Colonic mucosa (tissue), 4 donors: ENCODE measurements at places on chromosomes 12 and 14. TPM values are rescaled to one million over a fixed set of nuclear protein-coding genes. Genes with fewer than 3 reads are reported as not detected.

- no peak for DNase-seq
- peaks cover 30% of the 10 kb centered on the region for H3K27me3 ChIP-seq
- H3K27ac ChIP-seq = no peak within 1 kb of the TSS
- H3K36me3 ChIP-seq = no peaks in the 10 kb centered on the region
- H3K4me3 ChIP-seq = peak within 1 kb of the TSS; percentile 17
Observed at GRCh38 chr14:92323011-92323915, at the start of gene SLC24A4. TSS of gene SLC24A4 (plus strand) at chr14:92323165. CDS start at chr14:92323831, 666 bp downstream.

- H3K4me1 ChIP-seq = no peaks in the 10 kb centered on the region
- no peak overlapping the region for H3K4me3 ChIP-seq
- H3K36me3 ChIP-seq = no peaks in the 10 kb centered on the region
- H3K27me3 ChIP-seq = no peaks in the 10 kb centered on the region
- H3K27ac ChIP-seq = no peak overlapping the region
Observed at GRCh38 chr12:4216187-4216927, 57.2 kb upstream of the CCND2 start.

GRCh38 chr12:56987011-56987410 is 19.3 kb downstream of the ZBTB39 start:
- DNase-seq = no peak
- H3K27me3 ChIP-seq = no peaks in the 10 kb centered on the region
- H3K4me3 ChIP-seq = no peak overlapping the region
- no peaks in the 10 kb centered on the region for H3K36me3 ChIP-seq
- H3K27ac ChIP-seq = no peak overlapping the region
- H3K4me1 ChIP-seq = no peaks in the 10 kb centered on the region

DNA sequence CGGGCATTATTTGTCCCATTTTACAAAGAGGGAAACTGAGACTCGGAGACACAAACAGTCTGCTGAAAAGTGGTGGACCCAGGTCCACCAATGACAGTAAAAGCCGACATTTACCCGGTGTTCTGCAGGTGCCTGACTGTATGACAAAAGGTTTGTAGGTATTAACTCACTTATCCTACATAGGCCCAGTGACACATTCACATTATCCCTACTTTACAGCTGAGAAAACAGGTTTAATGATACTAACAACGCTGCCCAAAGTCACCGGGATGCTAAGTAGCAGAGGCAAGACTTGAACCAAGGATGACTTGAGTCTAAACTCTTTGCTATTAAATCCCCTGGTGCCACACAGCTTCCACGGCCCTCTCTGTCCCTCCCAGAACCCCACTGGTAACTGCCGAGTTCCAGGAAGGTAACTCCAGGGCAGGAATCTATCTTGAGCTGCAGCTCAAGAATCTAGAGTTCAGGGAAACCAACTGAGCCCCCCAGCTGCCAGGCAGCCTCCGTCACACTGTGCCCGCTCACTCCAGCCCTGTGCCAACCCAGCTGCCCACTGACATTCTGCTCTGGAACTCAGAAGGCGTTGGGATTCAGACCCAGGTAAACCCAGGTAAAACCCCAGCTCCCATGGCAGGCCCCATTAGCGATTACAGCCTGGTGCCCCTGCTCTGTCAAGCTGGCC is 33.7 kb downstream of the SYNE3 start:
- H3K36me3 ChIP-seq = no peaks in the 10 kb centered on the region
- no peak for DNase-seq
- H3K27ac ChIP-seq = peak overlapping the region; percentile 48
- peaks cover 17% of the 10 kb centered on the region for H3K4me1 ChIP-seq

DNA sequence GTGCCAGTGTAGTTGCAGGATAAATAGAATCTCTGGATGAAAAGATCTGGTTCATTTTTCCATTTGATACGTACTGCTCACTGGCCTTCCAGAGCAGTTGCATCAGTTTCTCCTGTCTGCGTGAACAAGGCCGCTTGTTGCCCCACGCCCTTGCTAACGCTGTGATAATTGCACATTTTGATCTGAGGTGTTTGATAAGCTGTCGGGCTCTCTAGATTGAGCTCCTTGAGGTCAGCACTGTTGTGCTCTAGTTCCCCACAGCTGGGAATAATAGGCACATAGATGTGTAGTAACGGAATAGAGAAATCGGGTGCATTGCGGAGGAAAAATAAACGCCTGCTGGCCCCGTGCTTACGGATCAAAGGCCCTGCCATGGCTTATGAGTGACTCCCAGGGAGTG is 42.8 kb upstream of the TRAF3 start:
- no peak for DNase-seq
- H3K27ac ChIP-seq = no peak overlapping the region
- H3K4me1 ChIP-seq = no peaks in the 10 kb centered on the region
- H3K27me3 ChIP-seq = no peaks in the 10 kb centered on the region
- no peaks in the 10 kb centered on the region for H3K36me3 ChIP-seq

GRCh38 chr12:121334513-121335343 is 17.5 kb downstream of the ANAPC5 start:
- H3K4me3 ChIP-seq = no peak overlapping the region
- no peak overlapping the region for H3K27ac ChIP-seq
- peak; percentile 27 for DNase-seq
- no peaks in the 10 kb centered on the region for H3K27me3 ChIP-seq

DNA sequence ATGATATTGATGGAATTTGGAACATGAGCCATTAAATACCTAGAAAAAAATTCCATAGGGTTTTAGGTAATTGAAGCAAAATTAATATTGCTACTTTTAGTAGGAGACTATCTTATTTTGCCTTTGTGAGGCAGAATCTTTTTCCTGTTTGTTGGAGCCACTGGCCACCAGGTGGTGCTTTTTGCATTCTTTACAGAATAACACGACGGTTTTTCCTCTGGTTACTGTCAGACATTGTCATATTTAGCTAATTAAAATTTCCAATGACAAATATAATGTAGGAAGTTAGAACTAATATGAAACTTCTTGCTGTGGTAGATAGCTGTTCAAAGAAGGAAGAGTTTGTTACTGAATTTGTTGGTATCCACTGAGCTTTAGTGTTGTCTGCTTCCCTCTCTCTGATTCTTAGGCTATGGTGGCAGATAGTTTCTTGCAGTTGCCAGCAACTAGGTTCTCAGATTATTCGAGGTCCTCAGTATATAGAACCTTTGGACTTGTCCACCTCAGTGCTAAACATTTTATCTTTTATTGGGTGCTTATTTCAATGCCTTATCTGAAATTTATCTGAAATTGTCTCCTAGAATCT is 25.7 kb downstream of the RAB21 start:
- H3K36me3 ChIP-seq = peaks cover 1% of the 10 kb centered on the region
- H3K4me1 ChIP-seq = no peaks in the 10 kb centered on the region
- H3K27me3 ChIP-seq = no peaks in the 10 kb centered on the region

DNA sequence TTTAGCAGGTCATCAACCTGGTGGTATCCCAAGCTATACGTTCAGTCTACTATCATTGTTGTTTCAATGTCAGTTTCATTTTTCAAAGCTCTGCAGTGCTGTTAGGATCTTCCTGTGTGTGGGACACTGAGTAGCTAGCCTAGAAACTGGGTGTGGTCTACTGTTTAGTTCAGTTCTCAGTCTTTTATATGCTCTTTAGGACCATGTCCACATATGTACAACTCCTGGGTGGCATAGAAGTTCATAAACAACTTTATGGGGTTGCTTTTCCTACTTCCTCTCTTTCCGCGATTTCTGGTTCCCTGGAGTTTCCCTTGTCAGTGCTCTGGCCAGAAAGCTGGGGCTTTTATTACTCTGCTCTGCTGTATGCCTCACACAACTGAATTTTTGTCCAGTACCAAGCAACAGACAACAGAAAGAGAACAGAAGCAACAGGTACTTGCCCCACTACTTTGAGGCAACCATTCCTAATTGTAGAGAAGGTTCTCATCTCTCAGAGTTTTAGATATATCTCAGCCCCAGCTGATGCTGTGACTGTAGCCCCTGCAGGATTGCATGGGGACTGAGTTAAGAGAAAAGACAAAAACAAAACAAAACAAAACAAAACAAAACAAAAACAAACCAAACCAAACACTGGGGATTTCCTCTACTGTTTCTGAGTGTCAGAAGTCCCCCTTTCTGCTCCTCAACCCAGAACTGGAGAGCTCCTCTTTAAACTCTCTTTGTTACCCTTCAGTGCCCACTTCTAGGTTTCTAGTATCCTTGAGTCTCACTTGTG is 30.3 kb downstream of the MIS18BP1 start:
- H3K4me3 ChIP-seq = no peak overlapping the region
- no peaks in the 10 kb centered on the region for H3K4me1 ChIP-seq
- H3K27ac ChIP-seq = no peak overlapping the region

- H3K27me3 ChIP-seq = peaks cover 17% of the 10 kb centered on the region
- no peak overlapping the region for H3K27ac ChIP-seq
- DNase-seq = no peak
- no peak overlapping the region for H3K4me3 ChIP-seq
- H3K4me1 ChIP-seq = peaks cover 6% of the 10 kb centered on the region
Observed at GRCh38 chr12:49961993-49962764, 507 bp downstream of the AQP5 start.

- no peaks in the 10 kb centered on the region for H3K36me3 ChIP-seq
- no peak for DNase-seq
- H3K27ac ChIP-seq = no peak overlapping the region
- H3K4me1 ChIP-seq = no peaks in the 10 kb centered on the region
- H3K4me3 ChIP-seq = no peak overlapping the region
Observed at GRCh38 chr12:52606096-52606495, 4.8 kb upstream of the KRT72 start.

DNA sequence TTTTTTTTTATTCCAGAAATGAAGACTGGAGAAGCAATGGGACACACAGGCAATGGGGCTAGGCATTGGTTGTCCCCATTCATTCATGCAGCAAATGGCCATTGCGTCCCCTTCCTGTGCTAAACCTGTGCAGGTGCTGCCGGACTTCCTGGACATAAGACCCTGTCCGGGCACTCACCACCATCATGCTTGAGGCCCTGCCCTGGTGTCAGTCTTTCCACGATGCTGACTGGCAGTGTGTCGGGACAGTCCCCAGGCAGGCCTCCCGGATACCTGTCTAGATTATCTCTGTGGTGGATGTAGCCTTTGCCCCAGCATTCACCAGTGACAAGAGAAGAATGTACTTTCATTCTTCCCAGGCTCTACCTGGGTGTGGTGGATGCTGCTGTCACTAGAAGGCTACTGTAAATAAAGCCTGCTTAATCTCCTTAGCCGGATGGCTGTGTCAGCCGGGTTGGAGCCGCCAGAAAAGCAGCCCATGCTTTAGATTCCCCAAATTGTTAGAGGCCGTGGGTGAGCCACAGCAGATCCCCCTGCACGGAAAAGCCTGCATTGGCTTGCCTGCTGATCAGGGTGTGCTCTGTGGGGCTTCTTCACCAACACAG is 94.5 kb upstream of the PARP11 start:
- no peak overlapping the region for H3K4me3 ChIP-seq
- DNase-seq = no peak
- no peaks in the 10 kb centered on the region for H3K36me3 ChIP-seq
- H3K4me1 ChIP-seq = no peaks in the 10 kb centered on the region
- no peaks in the 10 kb centered on the region for H3K27me3 ChIP-seq

DNA sequence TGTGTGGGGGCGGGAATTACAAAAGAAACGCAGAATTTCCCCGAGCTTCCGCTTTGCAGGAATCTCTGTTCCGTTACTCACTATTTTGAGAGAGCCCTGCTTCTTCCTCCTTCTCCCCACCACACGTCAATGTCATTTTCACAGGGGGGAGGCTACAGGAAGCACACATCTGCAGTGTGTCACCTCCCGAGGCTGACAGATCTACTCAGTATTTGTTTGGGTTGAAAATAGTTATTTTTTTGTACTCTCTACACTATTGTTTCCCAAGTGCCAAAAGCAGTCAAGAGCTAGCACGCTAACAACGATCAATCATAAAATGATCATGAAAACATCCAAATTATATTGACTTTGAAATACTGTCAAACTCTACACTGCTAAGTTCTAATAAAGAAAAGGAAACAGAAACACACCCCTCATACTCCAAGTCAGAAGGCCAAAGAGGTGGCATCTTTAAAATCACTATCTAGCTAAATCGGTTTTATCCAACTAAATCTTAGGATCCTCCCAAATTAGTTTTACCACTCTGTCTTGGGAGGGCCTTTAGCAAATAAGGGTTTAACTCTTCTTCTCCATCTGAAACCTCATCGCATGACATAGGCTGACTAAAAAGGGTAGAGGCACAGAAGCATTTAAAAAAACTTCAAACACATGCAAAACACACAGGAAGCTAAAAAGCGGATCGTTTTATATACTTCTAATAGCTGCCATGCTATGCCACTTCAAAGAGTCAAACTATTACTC is 51.8 kb downstream of the FOXN3 start:
- no peaks in the 10 kb centered on the region for H3K36me3 ChIP-seq
- H3K4me3 ChIP-seq = no peak overlapping the region
- DNase-seq = peak; percentile 42
- peak overlapping the region; percentile 2 for H3K27ac ChIP-seq
- peaks cover 13% of the 10 kb centered on the region for H3K4me1 ChIP-seq
- no peaks in the 10 kb centered on the region for H3K27me3 ChIP-seq

GRCh38 chr14:21039585-21040369 is 2.4 kb upstream of the RNASE7 start:
- no peaks in the 10 kb centered on the region for H3K36me3 ChIP-seq
- H3K4me3 ChIP-seq = no peak overlapping the region
- DNase-seq = peak; percentile 62
- peak overlapping the region; percentile 69 for H3K27ac ChIP-seq
- peaks cover 6% of the 10 kb centered on the region for H3K4me1 ChIP-seq

DNA sequence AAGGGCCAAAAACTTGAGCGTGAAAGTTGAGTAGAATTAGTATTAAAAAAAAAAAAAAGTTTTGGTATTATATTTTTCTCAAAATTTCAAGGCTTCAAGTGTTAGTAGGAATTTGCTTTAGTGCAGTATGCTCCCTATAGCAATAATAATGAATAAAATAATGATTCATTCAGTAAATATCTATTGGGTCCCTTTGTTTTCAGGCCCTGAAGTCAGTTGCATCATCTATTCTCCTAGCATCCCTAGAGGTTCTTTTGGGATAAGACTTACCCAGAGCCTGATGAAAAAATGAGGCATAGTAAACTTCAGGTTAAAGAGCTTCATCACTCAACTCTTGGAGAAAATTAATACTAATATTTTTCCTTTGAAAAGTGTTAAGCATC is 1.1 kb downstream of the KMT5A start:
- peak overlapping the region; percentile 85 for H3K4me3 ChIP-seq
- DNase-seq = no peak
- H3K4me1 ChIP-seq = no peaks in the 10 kb centered on the region
- no peaks in the 10 kb centered on the region for H3K27me3 ChIP-seq

DNA sequence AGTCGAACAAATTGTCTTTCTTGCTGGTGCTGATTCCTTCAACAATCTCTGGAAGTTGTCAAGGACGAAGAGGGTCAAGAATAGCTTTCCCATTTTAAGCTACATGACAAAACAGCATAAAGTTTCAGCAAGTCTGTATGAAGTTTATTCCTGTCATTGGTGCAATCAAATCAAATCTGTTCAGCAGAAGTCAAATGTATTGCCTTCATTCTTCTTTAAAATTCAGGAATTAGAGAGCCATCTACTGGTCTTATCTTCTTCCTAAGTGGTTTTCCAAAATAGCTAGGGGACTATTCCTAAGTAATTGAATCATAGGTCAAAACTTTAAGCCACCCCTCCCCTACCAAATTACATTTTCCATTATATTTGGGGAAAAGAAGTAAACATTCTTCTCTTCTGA is 990.2 kb downstream of the GALC start:
- H3K4me1 ChIP-seq = no peaks in the 10 kb centered on the region
- no peak overlapping the region for H3K4me3 ChIP-seq
- H3K27ac ChIP-seq = no peak overlapping the region
- no peaks in the 10 kb centered on the region for H3K27me3 ChIP-seq

The OLR1 gene
- 0.20 TPM for total RNA-seq

The CCDC77 gene
- 5.1 TPM for total RNA-seq

The KSR2 gene
- total RNA-seq = 1.2 TPM

The IFNG-AS1 gene
- total RNA-seq = not detected

The C3AR1 gene
- 7.9 TPM for total RNA-seq

The JAG2 gene
- total RNA-seq = 11.0 TPM

The RIMBP2 gene
- 4.8 TPM for total RNA-seq

The IGF1 gene
- 1.6 TPM for total RNA-seq

The WNT1 gene
- total RNA-seq = not detected

The OR10G3 gene
- total RNA-seq = not detected

The ZDHHC22 gene
- 0.07 TPM for total RNA-seq
